ENCODE measurements at places on chromosomes 3 and 15.

DNA sequence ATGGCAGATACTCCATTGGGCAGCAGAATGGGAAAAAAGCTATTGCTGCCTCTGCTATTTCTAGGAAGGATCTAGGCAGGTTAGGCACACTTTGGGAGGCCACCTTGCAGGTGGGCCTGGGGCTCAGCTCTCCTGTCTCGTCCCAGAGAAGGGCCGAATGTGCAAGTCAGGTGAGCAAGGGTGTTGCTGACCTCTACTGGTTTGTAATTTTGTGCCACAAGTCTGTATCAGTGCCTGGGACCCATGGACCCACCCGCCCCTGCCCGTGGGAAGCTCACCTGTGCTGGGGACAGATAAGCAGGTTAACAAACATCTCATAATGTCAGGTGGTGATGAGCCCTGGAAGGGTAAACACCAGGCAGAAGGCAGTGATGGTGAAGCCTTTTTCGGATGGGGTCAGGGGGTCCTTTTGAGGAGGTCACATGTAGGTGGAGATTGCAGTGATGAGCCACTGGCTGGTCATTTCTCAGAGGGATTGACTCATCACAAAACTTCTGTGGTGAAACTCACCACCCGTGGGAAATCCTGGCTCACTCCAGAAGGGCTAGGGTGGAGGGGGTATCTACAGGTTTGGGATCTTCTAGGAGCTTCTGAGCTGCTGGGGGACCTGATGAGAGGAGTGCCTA, 161.3 kb downstream of the KLF13 start:
- DNase-seq = no peak

- DNase-seq = no peak
Observed at GRCh38 chr3:816605-817004, 276.2 kb upstream of the CNTN6 start.

DNA sequence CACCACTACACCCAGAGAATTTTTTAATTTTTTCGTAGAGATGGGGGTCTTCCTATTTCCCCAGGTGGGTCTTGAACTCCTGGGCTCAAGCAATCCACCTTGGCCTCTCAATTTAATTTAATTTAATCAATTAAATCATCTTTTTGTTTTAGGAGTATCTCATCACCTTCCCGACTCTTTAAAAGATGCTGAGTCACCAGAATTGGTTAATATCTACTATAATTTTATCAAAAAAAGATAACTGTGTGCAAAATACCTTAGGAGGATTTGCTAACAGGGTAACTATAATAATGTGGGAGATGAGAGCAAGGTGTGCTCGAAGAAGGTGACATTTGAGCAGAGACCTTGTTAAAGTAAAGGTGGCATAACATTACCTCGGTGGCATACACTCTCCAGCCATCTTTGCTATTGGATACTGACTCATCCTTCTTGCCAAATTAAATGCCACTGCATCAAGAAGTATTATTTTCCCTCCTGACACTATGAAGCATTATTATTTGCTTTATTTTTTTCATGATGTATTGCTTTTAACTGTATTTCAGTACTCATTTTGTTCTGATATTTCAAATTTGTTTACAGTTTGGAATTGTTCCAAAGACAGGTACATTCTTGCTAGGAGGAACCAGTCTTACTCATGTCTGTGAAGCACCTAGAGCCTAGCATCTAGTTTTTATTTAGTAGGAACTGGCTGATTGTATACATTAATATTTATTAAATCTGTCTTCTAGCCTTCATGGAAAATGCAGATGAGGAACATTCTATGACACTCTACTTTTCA, 200.7 kb downstream of the MBNL1 start:
- DNase-seq = no peak

- no peak for DNase-seq
Observed at GRCh38 chr15:64412216-64412615, 24.6 kb downstream of the TRIP4 start.

DNA sequence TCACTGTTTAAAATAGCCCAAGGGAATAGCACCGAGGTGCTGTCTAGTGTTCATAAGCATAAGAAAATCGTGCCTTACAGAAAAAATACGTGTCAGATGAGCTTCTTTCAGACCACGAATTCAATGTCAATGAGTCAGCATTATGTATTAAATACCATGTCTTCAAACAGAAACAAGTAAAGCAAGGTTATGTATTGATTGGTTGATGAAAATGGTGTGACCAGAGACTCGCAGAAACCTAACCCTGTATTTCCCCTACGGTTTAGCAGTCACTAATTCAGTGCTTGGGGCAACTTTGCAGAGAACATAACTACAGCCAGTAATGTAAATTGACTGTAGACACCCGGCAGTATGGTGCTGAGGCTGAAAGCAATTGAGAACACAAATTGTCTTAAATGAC, 307.7 kb downstream of the IL5RA start:
- DNase-seq = no peak

DNA sequence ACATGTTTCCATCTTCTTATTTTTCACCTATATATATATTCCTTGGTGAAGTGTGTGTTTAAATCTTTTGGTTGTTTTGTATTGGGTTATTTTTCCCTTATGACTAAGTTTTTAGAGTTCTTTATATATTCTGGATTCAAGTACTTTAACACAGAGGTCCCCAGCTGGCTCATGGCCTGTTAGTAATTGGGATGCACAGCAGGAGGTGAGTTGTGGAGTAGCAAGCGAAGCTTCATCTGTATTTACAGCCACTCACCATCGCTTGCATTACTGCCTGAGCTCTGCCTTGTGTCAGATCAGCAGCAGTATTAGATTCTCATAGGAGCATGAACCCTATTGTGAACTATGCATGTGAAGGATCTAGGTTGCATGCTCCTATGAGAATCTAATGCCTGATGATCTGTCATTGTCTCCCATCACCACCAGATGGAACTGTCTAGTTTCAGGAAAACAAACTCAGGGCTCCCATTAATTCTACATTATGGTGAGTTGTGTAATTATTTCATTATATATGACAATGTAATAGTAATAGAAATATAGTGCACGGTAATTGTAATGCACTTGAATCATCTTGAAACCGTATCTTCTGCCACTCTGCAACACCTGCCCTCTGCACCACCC, 151.6 kb downstream of the RSRC1 start:
- peak; percentile 11 for DNase-seq

DNA sequence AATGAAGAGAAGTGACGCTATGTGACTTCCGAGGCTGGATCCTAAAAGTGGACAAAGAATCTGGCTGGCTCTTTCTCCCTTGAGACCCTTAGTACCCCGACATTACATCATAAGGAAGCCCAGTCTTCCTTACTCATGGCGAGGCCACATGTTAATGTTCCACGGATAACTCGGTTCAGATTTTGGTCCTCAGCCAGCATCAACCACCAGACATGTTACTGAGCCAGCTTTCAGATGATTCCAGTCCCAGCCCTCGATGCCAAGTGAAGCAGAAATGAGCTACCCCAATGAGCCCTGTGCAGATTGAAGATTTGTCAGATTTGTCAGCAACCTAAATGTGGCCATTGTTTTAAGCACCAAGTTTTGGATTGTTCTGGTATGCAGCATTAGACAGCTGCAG, 46.6 kb downstream of the SLCO2A1 start:
- DNase-seq = no peak

DNA sequence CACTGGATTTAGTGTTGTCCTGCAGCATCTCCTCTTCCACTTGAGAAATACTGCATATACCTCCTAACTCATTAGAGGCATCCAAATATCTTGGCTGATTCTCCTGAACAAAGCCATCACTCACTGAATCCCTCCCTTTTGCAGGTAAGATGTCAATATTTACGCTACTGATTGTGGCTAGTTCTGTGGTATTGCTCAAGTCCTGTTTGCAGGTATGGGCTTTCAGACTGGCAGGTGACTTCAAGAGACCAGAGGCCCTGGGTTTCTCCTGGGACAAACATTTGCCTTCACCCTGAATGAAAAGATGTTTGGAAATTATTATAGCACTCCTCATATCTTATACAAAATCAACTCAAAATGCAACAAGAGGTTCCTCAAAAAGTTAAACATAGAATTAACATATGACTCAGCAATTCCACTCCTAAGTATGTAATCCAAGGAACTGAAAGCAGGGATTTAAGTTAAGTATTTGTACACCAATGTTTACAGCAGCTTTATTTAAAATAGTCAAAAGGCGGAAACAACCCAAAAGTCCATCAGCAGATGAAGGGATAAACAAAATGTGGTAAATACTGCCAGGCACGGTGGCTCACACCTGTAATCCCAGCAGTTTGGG, 18.6 kb downstream of the NEK4 start:
- no peak for DNase-seq

GRCh38 chr3:170062068-170062467, 24.3 kb downstream of the GPR160 start:
- DNase-seq = no peak

DNA sequence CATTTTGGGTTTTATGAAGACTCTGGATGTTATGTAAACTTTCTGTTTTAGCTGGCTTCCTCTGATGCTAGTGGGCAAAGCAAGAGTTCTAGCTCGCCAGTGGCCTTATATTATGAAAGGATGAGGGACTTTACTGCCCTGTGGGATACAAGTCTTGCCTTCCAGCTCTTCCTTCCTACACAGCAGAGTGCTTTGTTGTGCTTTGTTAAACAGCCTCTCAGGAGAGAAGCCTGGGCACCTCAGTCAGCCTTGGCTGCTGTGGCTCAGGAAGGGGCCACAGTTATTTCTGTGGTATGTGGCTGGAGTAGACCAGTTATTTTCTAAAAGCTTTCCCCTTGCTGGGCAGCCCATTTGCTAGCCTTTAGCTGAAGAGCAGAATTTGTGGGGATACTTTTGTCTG, 69.5 kb upstream of the SUCLG2 start:
- no peak for DNase-seq

GRCh38 chr15:26867200-26868007, 542 bp downstream of the GABRA5 start:
- DNase-seq = no peak

DNA sequence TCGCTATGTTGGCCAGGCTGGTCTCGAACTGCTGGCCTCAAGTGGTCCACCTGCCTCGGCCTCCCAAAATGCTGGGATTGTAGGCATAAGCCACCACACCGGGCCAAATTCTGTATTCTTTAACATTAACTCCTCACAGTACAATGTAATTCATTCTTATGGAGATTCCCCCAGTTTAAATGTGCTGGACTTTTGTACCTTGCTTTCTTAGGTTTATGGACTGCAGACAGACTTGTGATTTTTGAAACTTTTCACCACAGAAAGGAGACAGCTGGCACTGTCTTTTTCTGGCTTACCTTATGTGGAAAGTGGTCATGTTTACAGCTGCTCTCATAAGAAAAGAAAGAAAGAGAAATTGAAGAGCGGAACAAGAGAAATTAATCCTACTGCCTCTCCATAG, 103.8 kb downstream of the IQCH start:
- DNase-seq = no peak

DNA sequence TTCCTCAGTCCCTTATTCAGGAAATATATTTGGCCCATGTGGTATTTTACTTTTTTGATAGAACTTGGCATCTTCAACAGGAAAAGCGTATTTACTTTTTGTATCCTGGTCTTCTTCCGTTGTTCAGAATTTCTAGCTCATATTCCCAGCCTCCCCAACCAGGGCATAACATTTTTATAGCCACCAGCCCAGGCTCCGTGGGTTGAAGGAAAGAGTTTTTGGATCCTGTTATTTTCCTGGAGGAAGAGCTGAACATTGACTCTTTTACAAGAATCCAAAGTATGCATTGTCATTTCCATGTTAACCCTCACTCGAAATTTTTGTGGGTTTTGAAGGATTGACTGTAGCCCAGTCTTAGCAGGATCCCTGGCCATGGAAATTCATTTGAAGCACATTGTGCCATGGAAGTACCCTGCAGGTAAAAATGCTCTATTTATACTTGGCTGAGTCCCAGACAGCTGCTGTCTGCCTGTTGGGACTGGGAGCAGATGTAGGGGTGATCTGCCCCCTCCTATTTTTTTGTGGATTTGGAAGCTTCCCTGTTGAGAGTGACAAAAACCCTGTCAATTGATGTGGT, 98.8 kb downstream of the AKAP13 start:
- DNase-seq = no peak

DNA sequence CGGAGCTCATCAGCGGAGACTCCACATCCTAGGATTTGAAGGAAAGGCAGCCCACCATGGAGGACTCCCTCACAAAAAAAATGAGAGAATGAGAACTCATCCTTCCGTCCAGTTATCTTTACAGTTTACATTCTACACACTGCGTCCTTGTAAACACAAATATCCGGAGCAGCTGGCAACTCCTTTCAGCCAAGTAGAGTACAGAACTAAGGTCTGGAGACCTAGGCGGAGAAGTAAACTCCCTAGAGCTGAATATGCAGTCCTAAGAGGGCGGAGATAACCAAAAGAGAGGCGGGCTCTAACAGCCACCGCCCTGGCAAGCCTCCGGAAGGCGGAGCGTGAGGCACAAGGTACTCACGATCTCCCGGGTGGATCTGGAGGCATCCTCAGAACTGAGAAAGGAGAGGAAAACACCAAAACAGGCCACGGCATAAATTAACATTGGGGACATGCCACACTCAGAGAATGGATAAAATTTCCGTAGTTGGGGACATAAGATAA, 924 bp upstream of the SIN3A start:
- DNase-seq = peak; percentile 49

- no peak for DNase-seq
Observed at GRCh38 chr3:98331329-98331728, 22.3 kb upstream of the OR5K4 start.

DNA sequence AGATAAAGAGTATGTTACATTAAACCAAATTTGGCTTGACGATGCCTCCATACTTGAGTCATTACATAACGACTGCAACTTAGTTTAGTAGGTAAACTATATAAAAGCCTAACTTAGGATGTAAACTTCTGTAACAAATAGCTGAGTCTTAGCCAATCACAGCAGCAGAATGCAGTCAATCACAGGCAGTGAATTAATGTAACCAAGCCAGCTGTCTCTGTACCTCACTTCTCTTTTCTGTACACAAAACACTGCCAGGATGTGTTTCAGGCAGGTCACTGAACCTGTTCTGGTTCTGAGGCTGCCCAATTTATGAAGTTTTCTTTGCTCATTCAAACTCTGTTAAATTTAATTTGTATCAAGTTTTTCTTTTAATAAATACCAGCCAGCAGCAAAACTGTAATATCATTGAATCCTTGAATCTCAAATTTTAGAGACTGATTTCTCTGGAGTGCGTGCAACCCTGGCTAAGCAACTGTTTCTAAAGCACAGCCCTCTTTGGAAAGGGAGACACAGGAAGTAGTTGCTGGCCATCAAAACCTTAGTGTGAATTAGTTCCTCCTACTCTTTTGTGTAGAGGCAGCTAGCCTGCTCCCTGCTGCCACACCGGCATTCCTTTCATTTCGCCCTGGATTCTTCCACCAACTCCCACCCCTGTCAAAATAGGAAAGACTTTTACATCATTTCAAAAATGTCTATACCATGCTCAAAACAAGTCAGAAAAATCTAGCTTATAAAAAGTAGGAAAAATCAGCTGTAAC, 15.2 kb downstream of the RFTN1 start:
- no peak for DNase-seq

DNA sequence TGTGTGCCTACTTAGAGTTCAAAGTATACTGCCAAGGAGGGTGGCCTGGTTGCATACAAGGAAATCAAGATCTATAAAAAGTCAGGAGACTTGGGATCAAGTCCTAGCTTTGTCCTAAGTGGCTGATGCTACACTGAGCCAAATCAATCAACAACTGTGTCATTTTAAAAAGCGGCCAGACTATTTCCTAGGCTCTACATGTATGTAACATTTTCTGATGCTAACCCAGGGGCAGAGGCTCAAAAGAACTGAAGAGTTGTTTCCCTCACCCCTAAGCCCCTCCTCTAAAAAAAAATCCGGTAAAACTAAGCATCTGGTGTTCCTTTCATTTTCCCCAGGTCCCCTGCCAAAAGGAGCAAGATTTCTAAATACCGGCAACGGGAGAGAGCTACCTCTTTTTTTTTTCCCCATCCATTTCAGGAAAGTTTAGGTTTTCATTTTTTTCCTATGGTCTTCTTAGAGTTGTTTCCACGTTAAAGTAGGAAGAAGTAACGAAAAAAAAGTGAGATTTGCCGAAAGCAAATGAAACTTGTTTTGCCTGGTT, 18.8 kb upstream of the CHD2 start:
- no peak for DNase-seq
